ENCODE measurements at places on chromosomes 2 and 18.

- DNase-seq = no peak
Observed at GRCh38 chr2:105258835-105259350, 17.4 kb downstream of the GPR45 start.

DNA sequence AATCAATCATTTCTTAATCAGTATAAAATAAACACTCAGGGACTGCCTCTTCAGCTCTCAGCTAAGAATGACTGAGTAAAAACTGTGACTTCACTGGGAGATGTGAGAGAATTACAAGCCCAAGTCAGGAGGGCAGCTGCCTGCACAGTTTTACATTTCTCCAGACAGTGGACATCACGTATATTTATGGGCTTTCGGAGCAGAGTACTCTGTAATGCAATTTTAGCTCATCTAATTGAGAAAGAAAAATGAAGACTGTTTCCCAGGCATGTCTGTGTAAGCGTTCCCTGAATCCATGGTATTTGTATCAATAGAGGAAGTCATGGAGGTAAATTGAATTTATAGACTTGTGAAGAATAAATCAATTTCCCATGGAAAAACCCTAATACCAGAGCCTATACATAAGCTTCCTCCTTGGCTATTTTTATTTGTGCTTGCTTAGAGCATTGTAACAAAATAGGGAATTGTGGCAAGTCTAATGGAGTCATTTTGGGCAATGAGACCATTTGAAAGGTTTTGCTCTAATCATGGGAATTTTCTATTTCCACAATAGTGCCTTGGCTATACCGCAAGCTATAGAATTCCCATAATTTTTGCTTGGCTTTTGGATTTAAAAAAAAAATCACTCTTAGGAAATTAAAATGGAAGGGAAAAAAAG is 87.2 kb downstream of the SLC5A7 start:
- DNase-seq = no peak

- no peak for DNase-seq
Observed at GRCh38 chr2:105413206-105413605, 14.4 kb upstream of the FHL2 start.

GRCh38 chr2:140835079-140835478 is 1295.7 kb downstream of the LRP1B start:
- DNase-seq = no peak

DNA sequence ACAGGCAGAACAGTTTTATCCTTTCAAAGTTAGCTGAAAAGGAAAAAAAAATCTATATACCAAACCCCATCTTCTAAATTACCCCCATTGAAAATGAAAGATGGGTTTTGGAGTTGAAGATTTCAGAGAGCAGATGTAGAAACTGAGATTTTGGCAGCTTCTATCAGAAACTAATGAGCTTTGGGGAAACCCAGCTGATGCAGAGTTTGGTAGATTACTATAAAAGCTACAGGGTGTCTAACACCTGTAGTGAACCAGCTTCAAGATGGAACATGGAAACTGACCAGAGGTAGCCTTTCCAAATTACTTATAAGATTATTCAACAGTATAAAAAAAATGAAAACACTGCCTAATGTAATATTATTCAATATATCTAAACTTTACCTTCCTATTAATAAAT is 583.1 kb downstream of the XIRP2 start:
- DNase-seq = no peak

DNA sequence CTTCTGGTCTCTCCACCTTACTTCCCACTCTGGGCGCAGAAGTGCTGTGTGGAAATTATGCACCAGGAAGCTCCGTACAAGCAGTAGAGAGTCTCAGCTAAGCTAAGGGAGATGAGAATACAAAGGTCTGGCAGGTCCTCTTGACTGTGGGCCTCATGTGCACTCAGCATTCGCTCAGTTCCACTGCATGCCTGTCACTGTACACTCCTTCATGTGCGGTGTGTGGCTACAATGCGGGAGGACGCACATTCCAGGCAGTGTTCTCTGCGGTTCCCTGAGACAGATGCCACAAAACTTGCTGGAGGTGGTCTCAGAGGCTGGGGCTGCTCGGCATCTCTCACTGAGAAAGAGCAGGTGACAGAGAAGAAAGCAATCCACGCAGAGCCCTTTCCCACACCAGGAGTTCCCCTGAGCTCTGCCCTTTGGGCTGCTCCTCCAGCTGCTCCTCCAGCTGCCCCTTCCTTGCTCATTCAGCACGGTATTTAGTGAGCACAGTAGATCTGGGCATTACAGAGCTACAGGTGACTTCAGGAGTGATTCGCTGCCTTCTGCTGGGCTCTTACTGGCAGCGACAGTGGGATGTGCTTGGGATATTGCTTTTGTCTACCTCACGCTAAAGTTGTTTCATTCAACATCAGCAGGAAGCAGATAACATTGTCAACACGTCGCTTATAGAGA is 176.6 kb downstream of the SH3RF3 start:
- no peak for DNase-seq

DNA sequence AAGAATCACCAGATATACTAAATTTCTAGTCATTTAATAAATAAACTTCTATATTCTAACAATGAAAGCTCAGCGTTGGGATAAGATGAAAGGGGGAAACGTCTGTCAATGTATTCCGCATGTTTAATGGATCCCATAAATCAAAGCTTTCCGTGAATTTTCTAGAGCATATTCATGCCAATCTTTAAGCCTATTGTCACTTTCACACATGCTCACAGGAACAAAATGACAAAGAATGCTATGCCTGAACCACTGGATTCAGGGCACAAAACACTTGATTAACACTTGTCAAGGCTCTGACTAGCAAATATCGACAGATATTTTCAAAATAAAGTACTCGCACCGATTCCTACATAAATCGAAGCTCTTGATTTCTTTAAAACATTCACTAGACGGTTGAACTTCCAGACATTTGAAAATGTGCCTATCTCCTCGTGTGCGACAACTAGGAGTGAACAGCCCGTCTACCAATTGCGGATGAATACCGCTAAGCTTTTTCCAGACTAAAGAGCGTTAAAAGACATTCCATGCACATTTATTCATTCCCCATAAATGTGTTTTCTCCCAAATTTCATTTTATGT is 1.8 kb downstream of the TLK1 start:
- no peak for DNase-seq

DNA sequence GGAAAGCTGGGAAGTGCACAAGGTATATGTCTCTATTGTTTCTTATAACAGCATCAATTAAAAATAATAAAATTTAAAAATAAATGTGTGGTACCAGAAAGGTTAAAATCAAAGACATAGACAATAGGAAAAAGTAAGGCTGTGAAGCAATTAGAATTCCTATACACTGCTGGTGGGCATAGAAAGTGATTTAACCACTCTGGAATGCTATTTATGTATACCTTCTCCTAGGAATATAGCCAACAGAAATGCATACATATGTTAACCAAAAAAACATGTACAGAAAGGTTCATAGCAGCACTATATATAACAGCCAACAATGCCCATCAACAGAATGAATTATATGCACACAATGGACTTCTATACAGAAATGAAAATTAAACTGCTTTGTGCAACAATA is 43.0 kb downstream of the WDSUB1 start:
- DNase-seq = no peak

DNA sequence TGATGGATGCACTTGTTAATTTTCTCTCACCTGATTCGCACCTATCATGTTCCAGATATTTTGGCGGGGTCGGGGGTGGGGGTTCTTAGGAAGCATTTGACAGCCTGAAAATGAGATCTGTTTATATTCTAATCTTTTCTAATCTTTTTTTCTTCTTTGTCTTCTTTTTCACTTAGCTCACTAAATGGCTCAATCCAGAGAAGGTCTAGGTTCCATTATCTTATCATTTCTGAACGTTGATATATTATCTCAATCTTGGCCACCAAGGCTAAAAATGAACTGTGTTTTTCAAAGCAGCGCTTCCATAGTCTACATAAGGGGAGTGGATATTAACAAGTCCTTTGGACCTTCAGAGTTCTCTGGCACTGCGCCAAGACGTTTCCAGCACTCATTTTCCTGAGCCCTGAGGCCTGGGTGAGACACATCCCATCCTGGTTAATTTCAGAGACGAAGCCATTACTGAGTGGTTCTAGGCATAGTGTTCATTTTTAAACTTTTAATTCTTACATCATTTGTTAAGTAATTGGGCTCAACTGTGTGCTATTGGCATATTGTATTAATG is 229.0 kb downstream of the SOX11 start:
- DNase-seq = no peak

GRCh38 chr2:2188344-2188920 is 142.6 kb downstream of the MYT1L start:
- DNase-seq = no peak

- no peak for DNase-seq
Observed at GRCh38 chr2:121521359-121521758, 9.3 kb upstream of the RNU4ATAC start.

- DNase-seq = no peak
Observed at GRCh38 chr2:200962811-200963123, 693 bp downstream of the ORC2 start.

- no peak for DNase-seq
Observed at GRCh38 chr2:168971261-168971660, 59.9 kb downstream of the ABCB11 start.
